Activated naive CD4-positive, alpha-beta T cell treated with anti-CD3 and anti-CD28 coated beads, Interleukin-2, amount 10 ng/mL, durations not matched to agents 5 hours and 36 hours (primary cell): ENCODE measurements at places on chromosomes 3 and 15. TPM values are rescaled to one million over a fixed set of nuclear protein-coding genes. Genes with fewer than 3 reads are reported as not detected.

The UCN2 gene
- total RNA-seq: not detected

The TRIM69 gene
- total RNA-seq: 42.4 TPM

The LDHAL6B gene
- total RNA-seq: not detected

The GUCA1C gene
- total RNA-seq: not detected

The GOLGA6D gene
- not detected for total RNA-seq

The RBP2 gene
- total RNA-seq: not detected

The IQCH gene
- total RNA-seq: 0.66 TPM

The UBP1 gene
- total RNA-seq: 65.1 TPM
